Kidney capillary endothelial cell (primary cell): ENCODE measurements at places on chromosomes 16 and 17.
A peak's percentile ranks its signal among the peaks of the same experiment; 100 is the strongest.

GRCh38 chr16:17768257-17768656 lies 297.5 kb upstream of the XYLT1 start:
- no peak for DNase-seq

DNA sequence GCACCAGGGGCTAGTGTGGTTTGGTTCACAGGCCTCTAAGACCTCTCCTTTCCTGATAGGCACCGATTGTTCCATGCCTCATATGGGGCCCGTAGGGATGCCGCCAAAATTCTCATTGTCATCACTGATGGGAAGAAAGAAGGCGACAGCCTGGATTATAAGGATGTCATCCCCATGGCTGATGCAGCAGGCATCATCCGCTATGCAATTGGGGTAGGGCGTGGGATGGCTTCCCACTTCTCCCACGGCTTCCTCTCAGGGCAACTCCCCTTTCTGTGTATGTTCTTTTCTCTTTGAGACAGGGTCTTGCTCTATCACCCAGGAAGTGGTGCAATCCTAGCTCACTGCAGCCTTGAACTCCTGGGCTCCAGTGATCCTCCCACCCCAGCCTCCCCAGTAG lies 5.3 kb downstream of the ITGAX start:
- DNase-seq: no peak

DNA sequence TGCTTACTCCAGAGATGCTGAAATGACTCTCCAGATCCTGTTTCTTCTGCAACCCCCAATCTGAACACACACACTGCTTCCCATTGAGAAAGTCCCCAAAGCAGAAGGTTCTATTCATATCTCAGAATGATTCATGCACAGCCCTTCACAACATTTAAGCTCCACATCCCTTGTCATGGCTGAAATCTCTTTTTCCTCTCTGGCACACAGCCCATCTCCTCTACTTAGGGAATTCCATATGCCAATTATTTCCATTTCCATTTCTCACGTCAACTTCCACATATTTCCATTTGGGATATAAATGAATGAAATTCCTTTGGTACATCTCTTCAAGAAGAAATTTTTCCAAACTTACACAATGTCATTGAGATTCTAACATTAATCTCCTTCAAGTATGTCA lies 119.6 kb downstream of the CDH11 start:
- DNase-seq: peak; percentile 84

DNA sequence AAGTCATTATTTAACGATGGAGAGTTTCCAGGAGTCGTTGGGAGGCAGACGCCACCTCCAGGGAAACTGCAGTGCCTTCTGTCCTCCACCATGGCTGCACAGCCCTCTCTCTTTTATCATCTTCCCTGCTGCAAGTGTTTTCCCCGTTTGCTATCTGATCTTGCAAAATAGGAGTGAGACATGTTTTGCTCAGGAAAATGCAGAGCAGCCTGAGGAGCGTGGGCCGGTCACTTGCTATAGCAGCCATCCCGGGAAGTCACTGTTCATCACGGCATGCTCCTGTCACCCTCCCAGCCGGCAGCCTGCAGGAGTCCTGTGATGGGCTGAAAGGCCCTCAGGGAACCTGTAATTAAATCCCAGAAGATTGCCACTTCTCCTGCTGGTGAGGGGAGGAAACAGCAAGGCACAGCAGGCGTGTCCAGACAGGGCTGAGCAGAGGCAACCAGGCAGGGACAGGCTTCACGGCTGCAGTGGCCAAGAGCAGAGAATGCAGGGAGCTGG lies 143.1 kb downstream of the GSG1L start:
- DNase-seq: no peak

GRCh38 chr17:57295526-57296023 lies 39.3 kb downstream of the MSI2 start:
- peak; percentile 3 for DNase-seq

- DNase-seq: no peak
These were observed 7.7 kb downstream of the FOXL1 start for GRCh38 chr16:86585821-86586611.

DNA sequence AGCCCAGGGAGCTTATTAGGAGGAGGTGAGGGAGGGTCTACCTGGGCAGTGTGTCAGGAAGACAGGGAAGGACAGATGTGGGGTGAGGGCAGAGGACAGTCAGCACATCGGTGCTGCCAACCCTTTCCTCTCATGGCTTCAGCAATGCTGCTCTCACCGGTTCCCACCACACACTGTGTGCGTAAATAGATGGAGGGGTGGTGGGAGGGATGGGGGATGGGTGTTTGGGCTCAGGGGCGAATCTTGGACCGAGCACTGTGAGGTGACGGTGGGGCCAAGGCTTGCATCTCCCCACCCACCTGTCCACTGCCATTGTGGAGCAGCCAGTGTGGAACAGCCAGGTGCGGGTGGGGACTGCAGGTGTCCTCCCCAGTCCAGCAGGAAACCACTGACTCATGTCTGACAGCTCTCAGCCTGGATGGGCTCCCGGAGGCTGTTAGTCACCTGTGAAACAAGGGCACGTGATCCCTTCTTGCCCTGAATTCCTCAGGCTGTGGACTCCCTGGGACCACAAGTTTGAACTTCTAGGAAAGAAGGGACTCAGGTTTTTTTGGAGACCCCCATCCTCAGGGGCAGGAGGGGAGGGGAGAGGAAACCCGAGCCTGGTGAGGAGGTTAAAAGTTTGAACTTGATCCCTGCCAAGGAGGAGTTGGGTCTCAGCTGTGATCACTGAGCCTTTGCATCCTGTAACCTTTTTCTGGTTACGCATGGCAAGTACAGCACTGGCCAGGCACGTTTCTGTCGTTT lies 42.7 kb upstream of the SMPD3 start:
- no peak for DNase-seq

DNA sequence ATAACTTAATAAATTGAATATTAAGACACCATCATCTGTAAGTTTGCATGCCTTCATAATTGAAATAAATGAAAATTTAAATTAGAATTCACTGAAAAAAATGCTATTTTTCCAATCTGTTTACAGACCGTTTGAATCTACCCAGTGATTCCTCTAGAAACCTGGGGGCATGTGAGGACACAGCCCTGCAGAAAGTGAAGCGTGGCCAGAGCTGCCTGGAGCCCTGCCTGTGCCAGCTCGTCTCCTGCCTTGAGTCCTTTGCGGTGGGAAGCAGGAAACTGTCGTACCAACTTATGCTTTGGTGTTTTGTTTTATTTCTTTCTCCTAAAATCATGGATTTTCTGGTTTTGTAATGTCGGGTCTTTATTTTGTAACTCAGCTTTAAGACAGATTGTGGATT lies 67.8 kb upstream of the FA2H start:
- no peak for DNase-seq

DNA sequence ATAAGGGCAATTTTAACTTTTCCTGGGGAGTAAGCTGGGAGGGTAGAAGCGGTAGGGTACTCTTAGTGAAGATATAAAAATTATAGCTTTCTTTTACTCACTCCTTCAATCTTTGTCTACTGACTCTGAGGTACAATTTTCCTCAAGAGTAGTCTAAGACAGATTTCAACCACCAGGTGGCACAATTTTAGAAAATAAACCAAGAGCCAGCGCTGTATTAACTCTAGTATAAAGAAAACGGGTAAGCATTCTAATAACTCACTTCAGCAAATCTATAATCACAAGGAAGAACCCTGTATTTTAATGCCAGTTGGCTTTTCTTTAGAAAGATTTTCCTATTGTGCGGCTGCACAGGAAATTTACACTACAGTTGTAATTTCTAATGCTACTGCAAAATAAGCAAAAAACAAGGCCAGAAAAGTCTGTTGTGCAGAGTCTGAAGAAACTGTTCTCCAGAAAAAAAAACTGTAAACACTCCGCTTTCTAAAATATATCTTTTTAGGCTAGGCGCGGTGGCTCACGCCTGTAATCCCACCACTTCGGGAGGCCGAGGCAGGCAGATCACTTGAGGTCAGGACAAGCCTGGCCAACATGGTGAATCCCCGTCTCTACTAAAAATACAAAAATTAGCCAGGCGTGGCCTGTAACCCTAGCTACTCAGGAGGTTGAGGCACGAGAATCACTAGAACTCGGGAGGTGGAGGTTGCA lies 1.9 kb downstream of the CMC2 start:
- DNase-seq: peak; percentile 63

- no peak for DNase-seq
These were observed 17.1 kb upstream of the FAM83G start for GRCh38 chr17:19021622-19022083.

DNA sequence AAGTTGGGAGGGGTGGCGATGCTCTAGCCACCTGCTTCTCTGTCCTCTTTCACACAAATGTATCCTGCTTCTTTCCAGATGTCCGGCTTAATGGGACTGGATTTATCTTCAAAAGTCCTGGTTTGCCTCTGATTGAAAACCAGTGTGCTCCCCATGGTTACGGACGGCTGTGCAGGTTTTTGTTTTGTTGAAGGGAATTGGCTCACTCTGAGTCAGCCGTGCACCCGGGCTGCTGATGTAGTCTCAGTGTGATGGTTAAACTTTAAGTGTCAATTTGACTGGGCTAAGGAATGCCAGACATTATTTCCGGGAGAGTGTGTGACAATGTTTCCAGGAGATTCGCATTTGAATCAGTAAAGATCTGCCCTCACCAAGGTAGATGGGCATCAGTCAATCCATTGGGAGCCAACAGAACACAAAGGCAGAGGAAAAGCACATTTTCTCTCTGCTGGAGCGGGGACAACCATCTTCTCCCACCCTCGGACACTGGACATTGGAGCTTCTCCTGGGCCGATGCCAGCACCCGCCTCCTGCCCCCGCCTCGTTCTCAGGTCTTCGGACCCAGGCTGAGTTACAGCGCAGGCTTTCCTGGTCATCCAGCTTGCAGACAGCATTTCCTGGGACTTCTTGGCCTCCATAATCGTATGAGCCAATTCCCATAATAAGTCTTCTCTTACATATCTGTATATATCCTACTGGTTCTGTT lies 126.9 kb upstream of the TNRC6C start:
- DNase-seq: peak; percentile 33

GRCh38 chr17:5526821-5527598 lies 40.6 kb downstream of the MIS12 start:
- DNase-seq: peak; percentile 98

DNA sequence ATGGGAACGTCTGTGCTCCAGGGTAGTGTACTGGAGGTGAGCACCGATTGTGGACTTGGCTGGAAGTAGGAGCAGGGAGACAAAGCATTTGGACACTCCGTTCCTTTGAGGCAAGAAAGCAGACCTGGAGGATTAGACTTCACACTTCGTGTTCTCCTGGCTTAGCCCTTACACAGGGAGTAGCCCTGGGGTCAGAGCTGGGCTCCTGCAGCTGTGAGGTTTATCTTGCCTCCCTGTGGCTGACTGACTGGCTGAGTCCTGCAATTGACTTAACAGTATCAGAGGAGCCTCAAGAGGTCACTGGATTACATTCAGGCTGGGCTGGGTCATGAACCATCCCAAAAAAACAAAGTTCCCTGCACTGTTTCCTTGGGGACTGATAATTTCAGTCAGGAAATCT lies 37.1 kb downstream of the MPRIP start:
- DNase-seq: no peak

DNA sequence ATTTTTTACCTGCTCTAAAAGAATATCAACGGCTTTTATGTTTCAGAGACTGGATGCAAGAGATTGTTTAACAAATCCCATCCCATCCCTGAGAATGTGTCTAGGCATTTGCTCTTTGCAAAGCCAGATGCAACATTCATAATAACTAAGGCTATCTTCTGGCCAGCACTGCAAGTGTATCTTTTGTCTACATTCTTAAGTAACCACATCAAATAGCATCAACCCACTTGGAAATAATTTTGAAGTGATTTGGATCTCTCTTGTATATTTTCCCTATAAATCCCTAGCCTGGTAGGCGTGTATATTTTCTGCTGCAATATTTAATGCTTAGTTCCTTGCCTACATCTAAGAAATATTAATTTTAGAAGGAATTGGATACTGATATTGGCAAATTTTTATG lies 64.3 kb downstream of the PIGL start:
- DNase-seq: no peak

DNA sequence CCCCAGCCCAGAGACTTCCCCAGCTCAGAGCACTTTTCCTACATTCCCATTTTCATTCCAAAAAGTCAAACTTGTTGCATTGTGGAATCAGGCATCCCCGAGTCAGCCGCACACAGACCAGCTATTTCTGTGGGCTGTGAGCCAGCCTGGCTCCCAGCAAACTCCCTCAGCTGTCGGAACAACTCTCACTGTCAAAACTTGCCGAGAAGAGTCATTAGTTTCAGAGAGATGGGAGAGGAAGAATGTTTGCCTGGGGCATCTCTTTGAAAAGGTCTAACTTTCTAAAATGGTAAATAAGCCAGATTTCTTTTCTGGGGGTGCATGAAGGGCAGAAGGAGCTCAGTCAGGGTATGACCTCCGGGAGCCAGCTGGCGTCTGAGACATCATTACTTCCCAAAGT lies 280.0 kb downstream of the TMEM114 start:
- DNase-seq: no peak

DNA sequence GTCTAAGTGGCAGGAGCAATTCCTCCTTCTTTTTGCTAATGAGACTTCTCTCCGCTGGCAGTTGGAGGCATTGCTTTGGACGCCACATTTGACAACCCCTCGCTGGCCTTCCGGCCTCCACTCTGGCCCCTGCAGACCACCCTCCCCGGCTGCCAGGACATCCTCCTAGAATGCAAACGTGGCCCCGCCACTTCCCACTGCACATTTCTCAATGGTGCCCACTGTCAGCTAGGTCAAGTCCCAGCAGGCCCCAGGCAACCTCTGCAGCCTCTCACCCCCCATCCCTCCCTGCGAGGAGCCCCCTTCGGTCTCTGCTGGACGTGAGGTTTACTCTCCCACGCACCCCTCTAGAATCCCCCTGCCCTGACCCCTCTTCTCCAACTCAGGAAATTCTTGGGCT lies 250.3 kb downstream of the FOXL1 start:
- DNase-seq: no peak

- DNase-seq: peak; percentile 65
These were observed 2.2 kb upstream of the KRT19 start for GRCh38 chr17:41530062-41531048.

- DNase-seq: no peak
These were observed 220.5 kb upstream of the XYLT1 start for GRCh38 chr16:17691106-17691898.

DNA sequence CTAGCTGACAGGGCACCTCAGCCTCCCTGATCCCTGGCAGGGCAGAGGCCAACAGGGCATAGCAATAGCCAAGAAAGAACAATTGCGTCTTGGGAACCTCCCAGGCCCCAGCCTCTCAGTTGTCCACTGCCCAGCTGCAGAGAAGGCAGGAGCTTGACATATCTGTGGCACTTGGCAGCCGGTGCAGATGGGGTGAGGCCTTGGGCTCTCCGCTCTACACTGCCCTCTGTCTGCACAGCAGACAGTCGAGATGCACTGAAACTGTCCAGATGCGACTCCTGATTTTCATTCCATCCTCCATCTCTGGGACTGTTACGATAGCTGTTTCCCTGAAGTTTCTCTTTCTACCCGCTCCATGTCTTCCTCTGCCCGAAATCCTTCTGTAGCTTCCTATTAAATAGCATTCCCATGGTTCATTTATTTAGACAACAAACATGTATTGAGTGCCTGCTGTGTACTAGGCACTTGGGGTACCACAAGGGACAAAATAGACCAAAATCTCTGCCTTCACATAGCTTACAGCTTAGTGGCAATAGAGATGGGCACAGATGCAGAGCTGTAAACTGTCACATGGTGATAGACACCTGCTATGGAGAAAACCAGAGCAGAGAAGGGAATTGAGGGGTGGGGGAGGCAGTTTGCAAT lies 3.3 kb downstream of the POLR3E start:
- DNase-seq: peak; percentile 38
